Activated gamma-delta T cell treated with Interleukin-2 at 50 U/mL for 16 hours (primary cell): ENCODE measurements at places on chromosomes 5 and 9.

GRCh38 chr5:179893958-179894895 is 13.5 kb downstream of the TBC1D9B start:
- no peak for DNase-seq

DNA sequence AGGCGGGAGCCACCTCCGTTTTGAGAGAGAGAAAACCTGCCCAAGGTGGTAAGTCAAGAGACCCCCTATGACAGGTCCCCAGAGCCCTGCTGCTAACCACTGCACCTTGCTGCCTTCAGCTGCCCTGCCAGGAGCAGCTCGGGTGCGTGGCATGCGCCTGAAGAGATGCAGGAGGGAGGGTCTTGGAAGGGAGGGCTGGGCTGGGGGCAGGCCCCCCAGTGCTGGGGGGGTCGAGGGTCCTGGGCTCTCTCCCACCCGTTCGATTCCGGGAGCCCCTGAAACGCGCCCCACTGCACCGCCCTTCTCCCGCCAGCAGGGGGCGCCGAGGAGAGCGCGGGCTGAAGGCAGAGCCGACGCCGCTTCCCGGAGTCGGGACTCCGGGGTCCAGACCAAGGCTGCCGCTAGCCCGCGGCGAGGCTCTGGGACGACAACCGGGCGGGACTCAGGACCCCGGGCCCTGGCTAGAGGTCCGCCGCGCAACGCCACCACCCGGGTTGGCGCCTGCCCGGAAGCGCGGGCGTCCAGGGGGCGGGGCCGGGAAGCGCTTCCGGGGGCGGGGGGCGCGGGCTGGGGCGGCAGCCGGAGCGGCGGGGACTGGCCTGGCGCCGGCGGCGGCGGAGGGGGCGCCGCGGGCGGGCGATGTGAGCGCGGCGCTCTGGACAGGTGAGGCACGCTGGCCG is at the start of gene ZBTB34:
Gene ZBTB34, plus strand, starts transcription at position 563 of the 680 bp plus-strand sequence. CDS start 18,761 bp downstream, outside the sequence.
- DNase-seq, result peak; percentile 71

DNA sequence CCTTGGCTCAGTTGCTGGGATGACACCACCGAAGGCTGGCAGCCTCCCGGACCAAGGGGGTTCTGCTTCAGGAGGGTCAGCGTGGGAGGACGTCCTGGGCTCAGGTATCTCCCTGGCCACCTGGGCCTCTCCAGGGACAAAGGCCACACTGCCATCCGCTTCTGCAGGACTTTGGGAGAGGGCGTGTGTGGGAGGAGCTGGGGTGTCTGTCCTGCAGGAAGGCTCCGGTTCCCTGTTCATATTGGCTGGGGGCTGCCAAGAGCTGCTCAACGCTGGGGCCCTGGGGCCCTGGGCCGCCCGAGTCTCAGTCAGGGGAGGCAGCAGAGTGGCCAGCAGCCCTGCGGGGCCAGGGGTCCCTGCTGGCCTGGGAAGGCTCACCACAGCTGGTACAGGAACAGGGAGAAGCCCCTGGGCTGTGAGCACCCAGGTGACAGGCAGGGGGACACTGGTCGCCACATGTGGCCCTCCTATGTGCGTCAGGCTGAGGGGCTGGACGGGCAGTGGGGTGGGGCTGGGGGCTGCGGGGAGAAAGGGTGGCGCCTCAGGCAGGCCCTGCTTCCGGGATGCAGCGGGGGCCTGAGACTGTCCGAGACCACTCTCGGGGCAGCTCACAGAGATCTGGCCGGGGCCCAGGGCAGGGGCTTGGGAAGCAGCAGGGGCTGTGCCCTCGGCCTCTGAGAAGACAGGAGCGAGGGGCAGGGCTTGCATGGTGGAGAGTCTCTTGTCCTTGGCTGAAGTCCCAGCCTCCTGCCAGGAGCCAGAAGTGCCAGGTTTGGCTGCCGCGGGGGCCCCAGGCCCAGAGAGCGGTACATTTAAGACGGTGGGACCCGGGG is 4.9 kb upstream of the CARD9 start:
- no peak for DNase-seq

- no peak for DNase-seq
These were observed 22.8 kb upstream of the FCN1 start for GRCh38 chr9:134940236-134941208.

GRCh38 chr5:79932510-79933504 is 58.3 kb downstream of the MTX3 start:
- no peak for DNase-seq
